ENCODE measurements at places on chromosomes 3 and 15. TPM values are rescaled to one million over a fixed set of nuclear protein-coding genes. Genes with fewer than 3 reads are reported as not detected.
A peak's percentile ranks its signal among the peaks of the same experiment; 100 is the strongest.

- no peak for DNase-seq
Observed at GRCh38 chr3:82265747-82266146, 504.3 kb upstream of the GBE1 start.

GRCh38 chr3:46675426-46675825 lies 18.1 kb downstream of the ALS2CL start:
- DNase-seq, result peak; percentile 36

DNA sequence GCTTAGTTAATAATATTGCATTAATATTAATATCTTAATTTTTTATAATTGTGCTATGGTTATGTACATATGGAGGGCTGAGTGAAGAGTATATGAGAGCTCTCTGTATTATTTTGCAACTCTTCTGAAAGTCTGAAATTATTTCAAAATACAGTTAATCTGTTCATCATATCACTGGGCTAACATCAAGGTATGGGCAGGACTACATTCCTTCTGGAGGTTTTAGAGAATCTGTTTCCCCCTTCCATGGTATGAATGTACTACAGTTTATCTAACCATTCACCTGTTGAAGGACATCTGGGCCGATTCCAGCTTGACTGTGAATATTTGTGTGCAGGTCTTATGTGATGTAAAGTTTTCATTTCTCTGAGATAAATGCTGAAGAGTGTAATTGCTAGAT lies 5.1 kb downstream of the IL20RB start:
- no peak for DNase-seq

- no peak for DNase-seq
Observed at GRCh38 chr3:63819151-63819398, at the start of gene C3orf49. TSS of gene C3orf49 (plus strand) at chr3:63819299. CDS start at chr3:63819472, 173 bp downstream.

- no peak for DNase-seq
Observed at GRCh38 chr3:22113453-22113852, 362.4 kb upstream of the ZNF385D start.

- no peak for DNase-seq
Observed at GRCh38 chr3:68874551-68875348, 57.6 kb downstream of the TAFA4 start.

DNA sequence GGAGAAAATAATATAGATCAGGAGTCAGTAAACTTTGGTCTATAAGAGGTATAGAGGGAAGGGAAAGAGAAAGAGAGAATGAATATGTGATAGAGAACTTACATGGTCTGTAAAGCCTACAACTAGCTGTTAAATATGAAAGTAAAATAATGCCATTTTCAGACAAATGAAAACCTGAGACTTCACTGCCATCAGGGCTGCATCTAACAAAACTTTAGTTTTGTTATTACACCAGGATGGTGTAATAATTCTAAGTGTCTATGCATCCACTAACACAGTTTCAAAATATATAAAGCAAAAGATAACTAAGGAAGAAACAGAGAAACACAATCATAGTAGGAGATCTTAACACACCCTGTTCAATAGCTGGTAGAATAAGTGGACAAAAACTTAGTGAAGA lies 217.7 kb downstream of the KLF13 start:
- no peak for DNase-seq

- DNase-seq, result no peak
Observed at GRCh38 chr15:61517776-61518175, 288.7 kb upstream of the RORA start.

GRCh38 chr15:48109856-48110531 lies 10.8 kb upstream of the SLC24A5 start:
- DNase-seq, result no peak

GRCh38 chr3:49244581-49245205 lies 32.3 kb downstream of the C3orf62 start:
- DNase-seq, result no peak

DNA sequence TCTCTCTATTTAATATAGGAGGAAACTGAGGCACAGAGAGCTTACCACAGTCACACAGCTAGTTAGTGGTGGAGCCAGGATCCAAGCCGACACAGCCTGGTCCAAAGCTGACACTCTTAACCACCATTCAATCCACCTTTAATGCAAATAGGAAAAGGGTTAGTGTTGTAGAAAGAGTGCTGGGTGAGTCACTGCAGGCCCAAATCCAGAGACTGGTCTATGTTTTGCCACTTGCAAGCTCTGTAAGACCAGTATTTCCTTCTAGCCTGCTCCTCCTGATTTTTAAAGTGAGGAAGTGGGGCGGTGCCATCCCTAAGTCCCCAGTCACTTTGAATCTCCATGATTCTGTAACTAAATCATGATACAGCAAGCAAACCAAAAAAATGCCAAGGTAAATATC lies 111.0 kb downstream of the MECOM start:
- no peak for DNase-seq

DNA sequence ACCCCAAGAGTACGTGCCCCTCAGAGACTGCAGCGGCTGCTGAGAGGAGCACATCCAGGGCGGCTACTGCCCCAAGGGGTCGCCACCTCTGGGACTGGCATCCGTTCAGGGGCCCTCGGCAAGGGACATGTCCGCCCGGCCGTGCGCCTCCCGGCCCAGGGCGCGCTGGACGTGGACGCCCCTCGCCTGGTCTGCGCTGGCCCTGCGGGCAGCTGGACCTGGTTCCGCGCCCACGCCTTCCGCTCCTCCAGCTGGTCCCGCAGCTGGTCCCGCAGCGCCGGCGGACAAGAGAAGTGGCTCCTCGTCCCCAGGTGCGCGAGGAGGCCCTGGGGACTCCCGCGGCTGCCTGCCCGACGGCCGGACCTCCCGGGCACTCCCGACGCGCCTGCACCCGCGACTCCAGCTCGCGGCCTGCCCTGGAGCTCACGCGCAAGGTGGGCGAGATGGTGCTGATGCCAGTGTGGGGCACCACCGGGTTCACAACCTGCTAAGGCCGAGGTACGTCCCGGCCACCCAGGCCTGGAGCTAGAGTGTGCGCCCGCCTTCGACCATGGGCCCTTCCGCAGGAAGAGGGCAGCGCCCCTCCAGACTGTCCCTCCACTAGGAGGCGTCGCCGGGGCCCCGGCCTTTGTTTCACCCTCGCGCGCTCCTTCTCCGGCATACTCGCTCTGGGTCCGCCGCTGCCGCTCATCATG lies 14.4 kb upstream of the GP9 start:
- peak; percentile 70 for DNase-seq

- no peak for DNase-seq
Observed at GRCh38 chr3:161372321-161373260, 1.3 kb upstream of the SPTSSB start.

DNA sequence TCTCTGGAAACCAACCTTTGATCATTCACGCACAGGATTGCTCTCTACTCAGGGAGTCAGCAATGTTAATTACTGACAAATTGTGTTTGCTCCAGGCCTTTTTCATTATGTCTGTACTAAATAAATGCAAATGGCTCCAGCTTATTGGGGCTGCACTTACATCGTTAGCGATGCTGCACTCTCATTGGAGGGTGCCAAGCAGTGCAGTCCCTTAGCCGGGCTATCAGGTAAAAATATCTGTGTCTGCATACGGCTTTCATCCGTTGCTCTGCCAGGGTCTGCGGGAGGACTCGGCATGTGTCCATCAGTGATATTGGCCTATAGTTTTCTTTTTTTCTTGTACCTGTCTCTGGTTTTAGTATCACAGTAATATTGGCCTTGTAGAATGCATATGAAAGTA lies 471.5 kb upstream of the CADM2 start:
- no peak for DNase-seq

- DNase-seq, result no peak
Observed at GRCh38 chr15:66067687-66068086, 185.9 kb downstream of the MEGF11 start.

GRCh38 chr3:122795674-122796195 lies 866 bp downstream of the SLC49A4 start:
- no peak for DNase-seq

DNA sequence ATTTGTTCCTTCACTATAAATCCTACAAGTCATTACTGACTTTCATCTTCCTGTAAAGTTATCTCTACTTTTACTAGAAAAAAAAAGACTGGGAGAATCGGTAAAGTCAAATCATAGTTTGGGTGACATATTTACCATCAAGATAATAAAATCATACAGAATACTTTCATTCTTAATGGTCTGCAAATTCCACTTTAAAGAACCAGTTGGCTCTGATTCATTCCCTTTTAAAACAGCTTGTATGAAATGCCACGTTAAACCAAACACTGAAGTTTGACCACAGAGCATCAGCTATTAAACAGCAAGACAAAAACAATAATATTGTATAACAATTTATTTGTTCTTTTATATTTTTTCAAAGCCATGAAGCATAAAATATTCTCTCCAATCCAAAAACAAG lies 100.7 kb downstream of the FBN1 start:
- DNase-seq, result no peak

DNA sequence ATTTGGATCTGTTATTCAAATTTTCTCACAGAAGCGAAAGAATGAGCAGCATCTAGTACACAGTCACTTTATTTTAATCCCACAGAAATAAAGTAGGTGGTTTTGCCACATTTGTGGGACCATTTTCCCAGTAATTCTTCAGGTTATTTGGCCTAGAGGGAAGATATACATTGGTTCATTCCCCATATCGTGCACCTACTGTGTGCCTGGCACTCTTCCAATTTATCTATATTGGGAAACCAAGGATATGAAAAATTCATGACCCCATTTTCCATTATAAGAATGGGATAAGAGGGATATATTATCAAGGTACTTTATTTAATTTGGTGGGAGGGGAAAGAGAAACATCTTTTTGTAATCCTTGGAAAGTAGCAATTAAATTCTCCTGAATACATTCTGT lies 35.1 kb downstream of the TRIP4 start:
- no peak for DNase-seq

DNA sequence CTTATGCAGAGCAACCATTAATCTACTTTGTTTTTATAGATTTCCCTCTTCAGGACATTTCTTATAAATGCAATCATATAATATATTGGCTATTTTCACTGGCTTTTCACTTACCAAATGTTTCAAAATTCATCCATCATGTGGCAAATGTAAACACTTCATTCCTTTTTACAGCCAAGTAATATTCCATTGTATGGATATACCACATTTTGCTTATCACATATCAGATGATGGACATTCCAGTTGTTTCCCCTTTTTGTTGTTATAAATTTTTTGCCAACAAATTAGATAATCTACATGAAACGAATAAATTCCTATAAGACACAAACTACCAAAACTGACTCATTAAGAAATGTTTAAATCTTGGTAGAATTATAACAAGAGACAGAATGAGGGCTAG lies 79.8 kb upstream of the CSPG5 start:
- DNase-seq, result no peak

DNA sequence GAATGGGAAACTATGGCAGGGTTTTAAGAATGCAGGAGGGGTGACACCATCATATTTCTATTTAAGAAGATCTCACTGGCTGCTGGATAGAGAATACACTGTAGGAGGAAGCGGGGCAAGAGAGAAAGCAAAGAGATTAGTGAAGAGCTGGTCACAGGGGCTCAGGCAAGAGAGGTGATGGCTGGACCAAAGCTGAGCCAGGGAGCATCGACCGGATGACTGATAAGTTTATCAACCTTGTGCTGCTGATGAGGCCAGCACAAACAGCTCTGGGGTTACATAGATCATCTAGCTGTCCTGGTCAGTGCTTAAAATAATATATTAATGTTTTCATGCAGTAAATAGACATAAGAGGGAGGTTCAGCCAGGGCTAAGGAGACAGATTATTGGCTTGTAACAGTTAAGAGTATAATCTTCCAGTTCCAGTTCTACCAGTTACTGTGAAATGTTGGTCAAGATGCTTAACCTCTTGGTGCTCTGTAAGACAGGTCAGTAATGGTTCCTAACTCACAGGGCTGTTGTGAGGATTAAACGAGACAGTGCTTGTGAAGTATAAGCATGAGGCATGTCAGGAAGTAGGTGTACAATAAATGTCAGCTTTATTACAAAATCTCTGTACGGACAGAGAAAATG lies 201.0 kb upstream of the FEZF2 start:
- DNase-seq, result no peak

GRCh38 chr3:519026-519425 lies 322.5 kb downstream of the CHL1 start:
- DNase-seq, result no peak

DNA sequence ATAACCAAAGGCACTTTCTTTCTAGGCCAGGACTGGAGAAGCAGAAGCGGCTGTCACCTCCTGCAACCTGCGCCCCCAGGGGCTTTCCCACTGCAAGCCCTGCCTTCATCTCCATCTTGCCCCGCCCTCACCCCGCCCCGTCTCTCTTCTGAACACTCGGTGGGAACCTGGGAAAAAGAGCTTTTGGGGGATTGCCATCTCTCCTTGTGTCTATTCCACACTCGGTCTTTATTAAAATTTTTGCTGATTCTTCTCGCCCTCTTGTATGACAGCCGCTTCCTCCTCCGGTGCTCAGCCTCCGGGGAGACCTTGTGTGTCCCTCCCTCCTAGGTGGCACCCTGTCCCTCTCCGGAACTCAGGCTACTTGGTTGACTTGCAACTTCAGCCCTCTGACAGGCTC lies 41.9 kb upstream of the SPESP1 start:
- DNase-seq, result no peak

DNA sequence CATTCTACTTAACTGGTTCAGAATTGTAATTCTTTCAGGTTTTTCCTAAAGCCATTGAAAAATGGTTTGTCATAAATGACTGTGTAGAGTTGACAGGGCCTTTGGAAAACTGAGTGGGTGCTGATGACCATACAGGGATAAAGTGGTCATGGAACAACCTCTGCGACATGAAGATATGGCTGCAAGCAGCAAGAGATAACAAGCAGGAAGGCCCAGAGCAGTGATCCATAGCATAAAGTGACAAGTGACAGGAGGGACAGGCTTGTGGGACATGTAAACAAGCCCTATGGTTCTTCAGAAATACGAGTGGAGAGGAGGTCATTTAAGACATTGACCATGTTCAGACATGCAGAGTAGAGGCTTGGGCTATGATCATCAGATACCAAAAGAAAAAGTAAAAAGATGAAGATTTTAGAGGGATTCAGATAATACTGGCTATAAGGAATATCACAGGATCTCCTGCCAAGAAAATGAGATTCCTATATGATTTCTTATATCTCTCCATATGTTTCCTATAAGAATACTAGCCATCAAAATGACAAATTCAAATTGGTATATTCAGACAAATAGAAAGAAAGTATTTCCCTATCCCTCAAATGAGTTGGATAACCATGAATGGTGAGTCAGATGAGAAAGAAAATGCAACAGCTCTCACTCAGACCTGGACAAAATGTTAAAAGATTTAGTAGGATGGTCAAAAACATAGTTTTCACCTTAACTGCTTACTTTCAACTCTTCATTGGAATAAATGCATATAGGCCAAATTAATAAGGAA lies 827.6 kb upstream of the CFAP20DC start:
- no peak for DNase-seq

The FETUB gene
- 0.79 TPM for total RNA-seq

The CNTN6 gene
- total RNA-seq, result 2.1 TPM

The BUB1B gene
- total RNA-seq, result 1.2 TPM

The ITIH3 gene
- 14.8 TPM for total RNA-seq

The SLC22A13 gene
- 0.48 TPM for total RNA-seq

The DENND4A gene
- total RNA-seq, result 28.6 TPM

The CATSPER2 gene
- total RNA-seq, result 3.2 TPM

The GXYLT2 gene
- total RNA-seq, result 28.3 TPM

The MUC4 gene
- not detected for total RNA-seq

The TPRG1 gene
- 14.2 TPM for total RNA-seq

The GATA2 gene
- total RNA-seq, result 11.6 TPM

The LIPH gene
- total RNA-seq, result not detected

The ACAP2 gene
- 48.4 TPM for total RNA-seq

The SPATA12 gene
- not detected for total RNA-seq

The CHRD gene
- 18.6 TPM for total RNA-seq

The PLSCR2 gene
- total RNA-seq, result 0.43 TPM

All from posterior vena cava (tissue), 2 donors.